ENCODE measurements at places on chromosomes 7 and 10.

- no peak for DNase-seq
Measured at GRCh38 chr7:30674420-30674819, 7.8 kb downstream of the CRHR2 start.

DNA sequence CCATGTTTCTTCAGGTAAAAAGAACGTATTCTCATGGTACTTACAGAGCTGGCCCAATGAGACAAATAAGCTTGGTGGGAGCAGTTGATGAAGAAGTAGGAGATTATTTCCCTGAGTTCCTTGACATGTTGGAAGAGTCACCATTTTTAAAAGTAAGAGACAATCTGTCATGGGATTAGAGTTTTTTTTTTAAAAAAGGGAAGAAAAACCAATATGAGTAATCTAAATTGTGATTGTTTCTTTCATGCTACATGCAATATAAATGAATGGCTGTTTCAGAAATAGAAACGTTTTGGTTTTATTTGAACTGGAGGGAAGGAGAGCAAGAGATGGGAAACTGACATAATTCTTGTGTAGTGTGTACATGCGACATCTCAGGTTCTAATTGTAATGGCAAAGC, 32.8 kb downstream of the TMEM60 start:
- peak; percentile 8 for DNase-seq

- DNase-seq: no peak
Measured at GRCh38 chr10:130623680-130624267, 487.6 kb downstream of the GLRX3 start.

GRCh38 chr10:124003481-124003870, 89.9 kb downstream of the CHST15 start:
- no peak for DNase-seq

- DNase-seq: no peak
Measured at GRCh38 chr7:70577078-70577477, 554.9 kb upstream of the GALNT17 start.

GRCh38 chr7:37251222-37251621, 197.4 kb downstream of the ELMO1 start:
- no peak for DNase-seq

DNA sequence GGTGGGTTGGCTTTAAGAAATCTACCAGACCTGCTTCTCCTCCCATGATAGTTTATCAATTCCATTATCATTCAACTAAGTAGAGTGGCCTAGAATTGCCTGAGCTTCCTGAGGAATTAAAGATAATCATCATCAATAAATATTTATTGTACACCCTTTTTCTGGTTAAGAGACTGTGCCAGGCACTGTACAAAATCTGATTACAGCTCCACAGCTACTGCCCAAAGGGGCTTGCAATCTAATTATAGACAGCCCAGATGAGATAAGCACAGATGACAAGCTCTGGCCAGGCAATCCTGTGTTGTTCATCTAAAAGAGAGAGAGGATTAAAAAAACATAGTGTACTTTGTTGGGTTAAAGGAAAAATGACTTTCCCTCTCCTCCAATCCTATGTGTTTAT, 586.4 kb downstream of the GATA3 start:
- DNase-seq: no peak

GRCh38 chr7:18808026-18808425, 309.4 kb downstream of the TWIST1 start:
- no peak for DNase-seq

DNA sequence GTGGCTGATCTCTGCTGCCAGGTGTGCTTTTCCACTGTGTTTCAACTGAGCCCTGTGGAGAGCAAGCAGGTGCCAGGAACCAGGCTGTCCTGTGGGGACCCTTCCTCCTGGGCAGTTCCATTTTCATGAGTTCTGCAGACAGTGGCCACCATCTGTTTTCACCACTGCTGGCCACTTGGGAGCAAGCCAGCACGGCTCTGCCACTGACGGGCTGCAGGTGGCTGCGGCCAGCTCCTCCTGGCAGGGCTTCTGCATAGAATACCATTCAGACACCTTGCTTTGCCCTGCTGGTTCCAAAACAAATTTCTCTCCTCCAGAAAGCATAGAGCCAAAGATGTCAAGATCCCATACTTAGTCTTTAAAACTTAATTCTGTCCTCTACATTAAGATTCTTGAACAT, 48.3 kb downstream of the LANCL2 start:
- DNase-seq: no peak

- no peak for DNase-seq
Measured at GRCh38 chr7:50727072-50727471, 55.6 kb downstream of the GRB10 start.

- DNase-seq: no peak
Measured at GRCh38 chr7:91397096-91397495, 132.9 kb downstream of the FZD1 start.

DNA sequence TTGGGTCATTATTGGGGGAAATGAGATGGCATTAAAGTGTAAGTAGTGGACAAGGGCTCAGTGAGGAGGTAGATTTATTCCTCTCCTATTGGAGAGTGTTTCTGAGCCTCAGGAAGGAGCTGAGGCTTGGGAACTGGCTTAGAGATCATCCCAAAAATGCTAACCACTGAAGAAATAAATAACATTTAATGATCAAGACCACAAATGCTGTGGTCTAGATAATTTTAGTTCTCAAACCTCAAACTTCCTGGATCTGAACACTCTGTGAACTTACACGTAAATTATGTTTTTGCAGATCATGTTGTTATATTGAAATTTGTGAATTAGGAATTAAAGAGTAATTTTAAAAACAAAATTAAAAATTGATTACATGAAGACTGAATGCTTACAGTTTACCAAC, 27.3 kb downstream of the MDFIC start:
- DNase-seq: no peak

GRCh38 chr7:23333671-23334246, 34.6 kb downstream of the MALSU1 start:
- no peak for DNase-seq

DNA sequence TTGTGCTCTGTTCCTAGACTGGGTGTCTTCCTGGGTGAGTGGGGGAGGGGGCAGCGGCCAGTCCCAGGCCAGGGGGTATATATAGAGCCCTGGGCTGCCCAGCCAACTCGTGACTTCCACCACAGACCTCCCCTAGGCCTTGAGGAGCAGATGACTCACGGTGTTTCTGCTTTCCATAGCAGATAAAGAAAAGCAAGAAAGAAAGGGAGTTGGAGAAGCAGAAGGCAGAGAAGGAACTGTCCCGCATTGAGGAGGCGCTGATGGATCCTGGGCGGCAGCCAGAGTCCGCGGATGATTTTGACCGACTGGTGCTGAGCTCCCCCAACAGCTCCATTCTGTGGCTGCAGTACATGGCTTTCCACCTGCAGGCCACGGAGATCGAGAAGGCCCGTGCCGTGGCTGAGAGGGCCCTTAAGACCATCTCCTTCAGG, 10.1 kb downstream of the CALHM2 start:
- peak; percentile 82 for DNase-seq

DNA sequence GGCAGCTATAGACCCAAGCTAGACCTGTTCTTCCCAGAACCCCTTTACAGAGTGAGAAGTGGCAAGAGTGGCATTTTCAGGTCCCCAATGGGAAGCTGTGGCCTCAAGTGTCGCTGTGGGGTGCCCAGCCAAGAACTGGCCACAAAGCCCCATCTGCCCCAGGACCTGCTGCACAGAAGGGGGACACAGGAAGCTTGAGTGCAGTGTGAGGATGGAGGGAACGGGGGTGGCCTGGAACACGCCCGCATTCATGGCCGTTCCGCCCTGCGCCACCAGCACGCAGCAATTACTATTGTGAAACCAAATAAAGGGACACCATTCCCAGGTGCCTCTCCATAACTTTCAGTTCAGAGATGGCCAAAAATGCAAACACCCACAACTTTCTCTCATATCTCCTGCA, 237.6 kb upstream of the TCERG1L start:
- DNase-seq: no peak

- DNase-seq: no peak
Measured at GRCh38 chr10:115827231-115828009, 445.6 kb downstream of the GFRA1 start.

DNA sequence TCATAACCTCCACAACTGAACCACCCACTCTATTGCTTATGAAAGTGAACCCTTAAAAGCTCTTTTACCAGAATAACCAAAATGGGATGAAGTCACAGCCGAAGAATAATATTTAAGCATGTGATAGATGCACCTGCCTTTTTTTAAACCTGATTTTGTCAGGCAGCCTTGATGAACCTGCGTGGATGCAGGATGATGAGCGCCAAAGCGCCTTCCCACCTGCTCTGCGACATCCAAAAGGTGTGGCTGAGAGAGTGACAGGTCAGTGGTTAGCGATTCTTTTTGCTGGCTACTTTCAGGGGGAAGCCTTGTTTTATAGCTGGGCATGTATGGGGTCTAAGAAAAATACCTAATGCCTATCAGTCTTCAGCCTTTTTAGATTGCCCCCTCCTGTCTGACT, 157.8 kb downstream of the FANK1 start:
- no peak for DNase-seq

DNA sequence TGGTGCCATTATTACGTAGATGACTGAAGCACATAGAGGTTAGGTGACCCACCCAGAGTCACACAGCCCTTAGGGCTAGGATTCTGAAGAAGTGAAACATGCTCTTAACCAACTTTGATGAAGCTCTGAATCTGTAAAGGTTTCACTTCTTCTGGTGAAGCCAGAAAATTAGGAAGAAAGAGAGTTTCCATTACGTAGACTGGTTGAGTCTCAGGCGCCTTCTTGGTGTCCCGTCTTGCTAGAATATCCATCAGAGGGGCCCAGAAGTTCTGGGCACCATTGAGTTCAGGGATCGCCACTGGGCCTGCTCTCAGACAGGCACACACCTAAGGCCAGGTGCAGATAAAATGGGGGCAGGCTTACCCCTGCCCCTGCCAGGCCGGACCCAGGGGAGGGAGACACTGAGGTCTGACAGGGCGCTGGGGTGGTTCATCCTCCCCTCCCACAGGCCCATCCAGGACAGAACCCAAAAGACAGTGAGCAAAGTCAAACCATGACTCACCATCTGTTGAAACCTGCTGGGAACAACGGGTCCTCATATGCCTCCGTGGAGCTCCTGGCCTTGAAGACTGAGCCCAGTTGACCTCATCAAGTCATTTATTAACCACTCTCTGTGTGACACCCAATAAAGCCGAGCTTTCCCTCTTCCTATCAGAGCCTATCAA, 33.2 kb downstream of the DRGX start:
- DNase-seq: peak; percentile 80

- DNase-seq: no peak
Measured at GRCh38 chr10:11581213-11581612, 30.2 kb downstream of the USP6NL start.

DNA sequence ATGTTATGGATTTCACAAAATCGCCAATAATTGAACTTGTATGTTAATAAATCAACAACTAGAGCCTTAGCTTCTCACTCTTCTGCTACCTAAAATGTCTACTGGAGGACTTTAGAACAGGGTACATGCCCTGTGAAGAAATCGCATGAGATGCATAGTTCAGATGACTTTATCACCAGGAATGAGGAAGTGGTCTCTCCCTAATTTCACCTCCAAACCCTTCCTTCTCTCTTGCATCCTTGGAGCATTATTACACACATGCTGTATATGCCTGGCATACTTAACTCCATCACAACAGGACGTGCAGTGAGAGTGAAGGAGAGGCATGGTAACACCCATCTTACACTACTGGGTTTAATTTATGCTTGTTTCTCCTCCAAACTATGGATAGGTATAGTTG, 27.8 kb downstream of the RHEB start:
- DNase-seq: peak; percentile 54

GRCh38 chr10:13270877-13271551, 28.9 kb downstream of the PHYH start:
- DNase-seq: no peak

- DNase-seq: no peak
Measured at GRCh38 chr10:33189808-33190207, 144.7 kb downstream of the NRP1 start.

DNA sequence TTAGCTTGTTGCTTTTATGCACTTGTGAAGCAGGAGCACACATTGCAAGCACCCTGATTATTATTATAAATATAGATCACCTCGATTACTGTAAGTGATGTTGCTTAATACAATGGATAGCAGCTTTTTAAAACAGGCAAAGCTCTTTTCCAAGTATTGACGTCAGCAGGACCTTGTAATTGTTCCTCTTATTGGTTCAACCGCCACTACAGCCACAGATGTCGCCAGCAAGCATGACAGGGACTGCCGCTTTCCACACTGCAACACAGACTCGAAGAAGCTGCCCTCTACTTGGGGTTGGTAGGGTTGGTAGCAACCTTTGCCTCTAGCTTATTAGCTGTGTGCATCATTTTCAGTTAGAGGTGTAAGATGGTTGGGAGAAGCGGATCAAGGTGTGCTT, 167.6 kb downstream of the ZNF365 start:
- DNase-seq: peak; percentile 83

GRCh38 chr10:95309958-95310357, 19.2 kb upstream of the PDLIM1 start:
- no peak for DNase-seq

GRCh38 chr10:32131388-32131787, 75.2 kb upstream of the KIF5B start:
- DNase-seq: no peak

- no peak for DNase-seq
Measured at GRCh38 chr10:73584737-73585136, 6.4 kb downstream of the USP54 start.

- DNase-seq: no peak
Measured at GRCh38 chr10:78314651-78315050, 281.0 kb downstream of the RPS24 start.

GRCh38 chr7:50534690-50535290, 30.4 kb downstream of the DDC start:
- peak; percentile 94 for DNase-seq

DNA sequence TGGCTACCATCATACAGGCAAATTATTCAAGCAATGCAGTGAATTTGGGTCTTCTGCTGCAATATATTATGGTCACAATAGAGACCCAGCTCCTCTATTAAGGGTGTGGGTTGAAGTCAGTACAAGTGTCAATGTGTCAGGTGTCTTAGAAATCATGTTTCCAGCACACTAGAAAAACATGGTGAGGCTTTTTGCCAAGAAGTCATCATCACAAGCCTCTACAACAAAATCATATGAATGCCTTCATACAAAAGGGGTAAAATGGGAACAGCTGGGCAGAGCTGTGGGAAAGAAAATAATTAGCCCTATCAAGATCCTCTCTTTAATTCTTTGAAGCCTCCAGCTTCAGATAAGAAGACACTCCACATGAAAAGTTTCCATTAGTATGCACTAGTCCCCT, 37.2 kb downstream of the FAM13C start:
- DNase-seq: no peak

DNA sequence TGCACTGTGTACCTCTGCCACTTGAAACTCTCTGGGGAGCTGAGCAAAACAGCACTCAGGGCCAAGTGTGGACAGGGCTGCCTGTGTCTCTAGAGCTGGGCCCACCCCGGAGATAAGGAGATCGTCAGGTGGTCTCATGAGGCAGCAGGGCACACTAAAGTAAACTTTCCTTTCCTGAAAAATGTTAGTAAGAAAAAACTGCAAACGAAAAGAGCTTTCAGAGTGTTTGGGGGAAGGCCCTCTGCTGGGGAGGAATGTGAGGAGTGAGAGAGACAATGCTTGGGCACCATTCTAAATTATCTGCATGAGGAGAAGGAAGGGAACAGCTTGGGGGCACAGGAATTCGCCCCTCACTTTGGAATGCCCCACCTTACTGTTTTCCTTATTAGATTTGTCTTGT, 127.7 kb downstream of the ATXN7L1 start:
- DNase-seq: no peak

- DNase-seq: peak; percentile 27
Measured at GRCh38 chr10:79237454-79238157, 109.7 kb upstream of the PPIF start.
